ENCODE measurements at places on chromosomes 2 and 18.

DNA sequence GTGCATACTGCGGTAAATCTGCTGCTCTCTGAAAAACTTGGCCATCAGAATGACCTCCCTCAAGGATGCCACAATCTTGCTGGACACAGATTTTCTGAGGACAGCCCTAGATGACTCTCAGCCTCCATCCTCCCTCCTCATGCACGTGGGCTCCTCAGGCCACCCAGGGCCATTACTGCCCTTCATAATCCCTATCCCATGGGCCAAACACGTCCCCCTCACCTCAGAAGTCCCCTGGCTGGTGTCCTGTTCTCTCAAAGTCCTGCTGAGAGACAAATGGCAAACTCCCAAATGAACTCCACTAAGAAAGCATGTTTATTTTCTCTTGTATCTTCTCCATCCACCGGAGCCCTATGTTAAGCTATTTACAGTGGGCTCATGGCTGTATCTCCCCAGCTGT, 125.7 kb downstream of the MRO start:
- DNase-seq: no peak

- no peak for DNase-seq
These were observed 433.4 kb upstream of the MEIS1 start for GRCh38 chr2:66001538-66001937.

DNA sequence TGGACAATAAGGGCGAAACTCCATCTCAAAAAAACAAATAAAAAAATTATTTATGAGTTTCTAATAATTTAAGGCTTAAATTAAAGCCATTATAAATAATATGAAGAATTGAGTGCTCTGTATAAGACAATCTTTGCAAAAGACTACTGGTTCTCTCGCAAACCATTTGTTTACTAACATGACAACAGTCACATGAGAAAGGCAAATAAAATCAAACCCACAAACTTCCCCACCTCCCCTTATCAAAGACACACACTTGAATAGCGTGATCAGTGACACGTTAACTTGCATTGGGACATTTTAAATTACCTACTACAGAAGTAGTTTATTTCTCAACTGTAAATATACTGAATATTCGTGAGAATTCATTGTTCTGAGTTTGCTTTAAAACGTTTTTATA, 21.1 kb downstream of the RAB1A start:
- no peak for DNase-seq

- no peak for DNase-seq
These were observed 42.1 kb upstream of the GALR1 start for GRCh38 chr18:77207540-77207939.

- DNase-seq: no peak
These were observed 4.9 kb downstream of the HOXD3 start for GRCh38 chr2:176161825-176162626.

DNA sequence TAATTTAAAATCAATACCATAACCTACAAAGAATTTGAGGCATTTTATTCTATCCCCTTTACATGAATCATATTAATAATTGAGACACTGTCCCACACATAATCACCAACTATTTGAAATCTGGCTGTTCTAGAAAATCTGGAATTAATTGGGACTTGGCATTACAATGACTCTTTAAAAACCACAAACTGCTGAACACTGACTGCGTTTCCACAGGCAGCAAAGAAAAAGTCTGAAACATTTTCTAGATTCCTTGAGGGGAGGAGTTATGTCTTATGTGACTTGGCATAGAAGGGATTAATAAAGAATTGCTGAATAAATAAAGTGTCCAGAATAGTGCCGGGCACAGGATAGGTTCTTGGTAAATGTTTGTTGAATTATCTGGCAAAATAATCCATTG, 61.4 kb downstream of the GPR39 start:
- no peak for DNase-seq

DNA sequence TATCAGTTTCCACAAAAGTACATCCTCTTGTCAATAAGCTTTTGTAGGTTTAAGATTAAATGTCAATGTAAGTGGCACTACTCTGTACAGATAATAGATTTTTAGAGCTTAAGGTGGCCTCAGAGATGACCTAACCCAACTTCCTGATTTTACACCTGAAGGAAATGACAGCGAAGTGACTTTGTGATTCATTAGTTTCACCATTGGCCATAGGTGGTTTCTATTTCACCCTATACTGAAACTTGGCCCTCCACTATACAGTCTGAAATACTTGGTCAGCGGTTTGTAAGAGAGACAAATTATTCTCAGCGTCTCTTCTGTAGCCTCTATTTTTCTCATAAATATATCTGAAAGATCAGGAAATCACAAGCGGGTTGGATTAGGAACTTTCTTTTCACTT, 330.4 kb upstream of the FAM98A start:
- no peak for DNase-seq

GRCh38 chr2:3470166-3470651, 49.1 kb downstream of the ADI1 start:
- no peak for DNase-seq

- no peak for DNase-seq
These were observed 19.9 kb upstream of the SLC9A2 start for GRCh38 chr2:102599486-102599885.

Measured in stimulated activated CD8-positive, alpha-beta memory T cell treated with anti-CD3 and anti-CD28 coated beads, Interleukin-7, amount 100 ng/mL, for 1 hour (primary cell).